ENCODE measurements at places on chromosomes 6 and 20.

DNA sequence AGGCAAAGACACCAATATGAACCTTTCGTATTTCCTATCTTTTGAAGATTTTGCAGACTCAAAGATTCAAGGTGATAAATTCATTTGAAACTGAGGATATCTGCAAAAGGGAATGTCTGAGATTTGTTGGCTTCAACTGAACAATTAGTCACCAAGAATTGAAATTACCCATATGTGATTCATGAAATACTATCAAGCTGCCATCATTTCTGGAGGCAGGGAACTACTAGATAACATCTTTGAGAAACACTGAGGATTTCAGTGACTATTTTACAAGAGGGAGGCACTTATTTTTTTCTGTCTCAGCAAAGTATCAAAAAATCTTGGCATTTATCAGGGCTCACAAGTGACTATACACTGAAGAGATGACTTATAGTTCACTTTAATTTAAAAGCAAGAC is 39.8 kb upstream of the MMS22L start:
- DNase-seq: no peak

DNA sequence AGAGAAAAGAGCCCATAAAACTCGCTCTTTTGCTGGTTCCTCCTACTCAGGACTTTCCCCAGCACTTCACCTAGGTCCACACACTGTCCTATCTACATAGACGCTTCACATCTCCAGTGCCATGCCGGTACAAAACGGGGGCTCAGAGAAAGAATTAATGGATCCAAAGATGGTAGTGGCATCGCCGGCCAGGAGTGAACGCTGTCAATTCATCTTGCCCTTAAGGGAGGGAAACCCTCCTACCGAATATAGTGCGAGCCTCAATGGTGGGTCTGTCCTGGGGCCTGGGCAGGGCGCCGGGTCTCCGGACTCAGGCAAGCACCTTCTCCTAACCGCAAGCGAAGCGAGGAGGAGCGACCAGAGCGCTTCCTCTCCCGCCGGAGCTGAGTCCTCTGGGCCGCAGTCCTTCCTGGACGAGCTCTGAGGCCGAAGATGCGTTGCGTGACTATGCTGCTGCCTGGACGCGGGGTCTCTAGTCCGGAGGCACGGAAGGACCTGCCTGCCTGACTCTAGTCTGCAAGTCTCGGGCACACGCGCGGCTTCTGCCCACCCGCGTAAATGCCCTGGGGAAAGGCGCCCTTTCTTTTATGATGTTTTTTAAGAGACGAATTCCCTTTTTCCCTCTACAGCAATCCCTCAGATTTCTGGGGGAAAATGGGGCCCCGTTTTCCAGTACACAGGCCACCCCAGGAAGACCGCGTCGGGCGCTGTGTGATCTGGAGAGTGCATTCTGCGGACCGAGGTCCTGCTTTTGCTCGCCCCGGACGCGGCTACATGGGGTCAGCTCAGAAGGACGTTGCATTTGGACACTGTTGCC is 100.1 kb upstream of the PRDM1 start:
- DNase-seq: no peak

- DNase-seq: no peak
Observed at GRCh38 chr6:50963952-50964351, 145.3 kb downstream of the TFAP2B start.

GRCh38 chr6:146041282-146041681 is 12.4 kb downstream of the GRM1 start:
- DNase-seq: no peak

DNA sequence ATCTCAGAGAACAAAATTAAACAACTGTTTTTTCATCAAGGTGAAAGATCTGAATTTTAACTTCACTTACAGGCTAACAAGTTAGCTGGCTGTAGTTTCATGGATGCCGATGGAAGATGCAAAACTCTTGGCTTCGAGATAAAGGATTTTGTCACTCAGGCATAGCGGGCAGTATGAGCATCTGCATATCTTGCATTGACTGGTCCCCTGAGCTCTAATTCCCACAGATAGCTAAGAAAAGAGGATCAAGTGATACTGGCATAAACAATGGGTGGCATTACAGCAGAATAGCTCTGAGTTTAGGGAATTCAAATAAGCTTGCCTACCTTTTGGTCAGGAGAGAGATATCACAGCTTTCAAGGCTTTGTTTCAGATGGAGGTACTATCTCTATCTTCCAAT is 1.8 kb upstream of the CLVS2 start:
- DNase-seq: no peak

DNA sequence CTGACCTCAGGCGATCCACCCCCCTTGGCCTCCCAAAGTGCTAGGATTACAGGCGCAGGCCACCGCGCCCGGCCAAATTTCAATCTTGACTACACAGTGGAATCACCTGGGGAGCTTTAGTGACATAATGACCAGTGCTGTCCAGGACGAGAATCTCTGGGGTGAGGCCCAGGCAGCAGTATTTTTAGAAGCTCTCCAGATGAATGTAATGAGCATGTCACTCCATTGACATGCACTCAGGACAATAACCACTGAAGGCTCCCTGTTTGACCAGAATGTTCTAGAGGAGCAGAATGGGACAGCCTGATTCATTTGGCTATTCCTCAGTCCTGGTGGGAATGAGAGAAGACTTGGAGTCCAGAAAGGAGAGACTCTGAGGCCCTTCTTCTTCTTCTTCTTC is 39.2 kb downstream of the SRSF3 start:
- no peak for DNase-seq

DNA sequence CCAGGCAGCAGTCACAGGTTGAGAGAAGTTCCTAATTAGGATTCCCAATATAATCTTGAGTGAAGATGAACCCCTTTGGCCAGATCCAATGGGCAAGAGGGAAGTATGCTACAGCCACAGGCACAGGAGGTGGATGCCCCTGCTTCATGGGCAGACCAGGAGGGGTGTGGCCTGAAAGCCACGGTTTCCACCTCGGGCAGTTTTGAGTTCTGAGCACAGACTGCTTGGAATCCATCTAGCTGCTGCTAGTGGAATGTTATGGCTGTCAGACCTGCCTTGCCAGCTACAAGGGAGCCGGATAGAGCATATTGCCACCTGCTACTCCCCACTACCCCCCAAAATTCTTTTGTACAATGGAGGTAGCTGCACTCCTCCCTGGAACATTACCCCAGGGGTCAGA is 672.9 kb downstream of the HACE1 start:
- DNase-seq: no peak

DNA sequence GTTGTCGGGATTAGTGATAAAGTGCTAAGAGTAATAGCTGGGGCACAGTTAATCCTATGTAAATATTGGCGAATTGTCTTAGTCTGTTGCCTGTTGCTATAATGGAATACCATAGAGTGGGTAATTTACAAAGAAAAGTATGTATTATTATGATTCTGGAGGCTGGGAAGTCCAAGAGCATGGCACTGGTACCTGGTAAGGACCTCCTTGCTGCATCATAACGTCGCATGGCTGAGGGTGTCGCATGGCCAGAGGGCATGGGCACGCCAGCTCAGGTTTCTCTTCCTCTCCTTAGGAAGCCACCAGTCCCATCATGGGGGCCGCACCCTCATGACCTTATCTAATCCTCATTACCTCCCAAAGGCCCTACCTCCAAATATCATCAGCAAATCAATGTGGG is 29.7 kb downstream of the IRF4 start:
- no peak for DNase-seq

GRCh38 chr6:25012657-25013056 is 76.9 kb upstream of the RIPOR2 start:
- DNase-seq: no peak

DNA sequence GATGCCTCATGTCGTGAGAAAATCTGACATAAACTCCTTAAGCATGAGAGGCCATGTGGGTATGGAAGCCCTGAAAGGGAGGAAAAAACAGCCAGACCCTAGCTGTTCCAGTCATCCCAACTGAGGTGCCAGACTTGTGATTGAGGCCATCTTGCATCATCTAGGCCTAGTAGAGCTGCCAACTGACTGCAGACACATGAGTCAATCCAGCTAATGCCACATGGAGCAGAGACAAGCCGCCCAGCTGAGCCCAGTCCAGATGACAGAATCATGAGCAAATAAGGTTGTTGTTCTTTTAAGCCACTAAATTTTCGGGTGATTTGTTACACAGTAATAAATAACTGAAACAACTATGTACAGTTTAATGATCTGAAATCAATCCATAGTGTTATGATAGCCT is 680.9 kb downstream of the MAFB start:
- no peak for DNase-seq

GRCh38 chr6:84582997-84583396 is 181.4 kb downstream of the TBX18 start:
- no peak for DNase-seq

- no peak for DNase-seq
Observed at GRCh38 chr6:43949551-43949991, 177.7 kb downstream of the MRPL14 start.

DNA sequence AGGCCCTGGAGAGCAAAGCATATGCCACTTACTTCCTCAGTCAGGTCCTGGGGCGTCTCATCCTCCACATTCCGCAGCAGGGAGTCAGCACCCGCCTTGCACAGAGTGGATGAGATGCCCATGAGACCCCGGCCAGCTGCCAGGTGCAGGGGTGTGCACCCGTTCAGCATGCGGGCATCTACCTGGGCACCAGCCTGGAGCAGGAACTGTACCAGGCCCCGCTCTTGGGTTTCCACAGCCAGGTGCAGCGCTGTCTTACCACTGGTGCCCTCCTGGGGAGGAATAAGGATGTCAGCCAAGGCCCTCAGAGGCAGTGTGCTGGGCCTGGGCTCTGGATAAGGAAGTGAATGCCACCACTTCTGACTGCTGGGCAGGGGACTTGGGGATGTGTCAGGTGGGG is 2.7 kb upstream of the SLC35B2 start:
- DNase-seq: no peak

- no peak for DNase-seq
Observed at GRCh38 chr6:29679962-29680361, 990 bp downstream of the ZFP57 start.

- no peak for DNase-seq
Observed at GRCh38 chr6:87102151-87102621, 7.3 kb upstream of the CGA start.

- DNase-seq: no peak
Observed at GRCh38 chr6:35441642-35442041, 10.5 kb upstream of the FANCE start.

GRCh38 chr6:106446287-106446885 is 85.9 kb downstream of the CRYBG1 start:
- DNase-seq: no peak

- DNase-seq: no peak
Observed at GRCh38 chr20:37526839-37527637, 638 bp downstream of the BLCAP start.

DNA sequence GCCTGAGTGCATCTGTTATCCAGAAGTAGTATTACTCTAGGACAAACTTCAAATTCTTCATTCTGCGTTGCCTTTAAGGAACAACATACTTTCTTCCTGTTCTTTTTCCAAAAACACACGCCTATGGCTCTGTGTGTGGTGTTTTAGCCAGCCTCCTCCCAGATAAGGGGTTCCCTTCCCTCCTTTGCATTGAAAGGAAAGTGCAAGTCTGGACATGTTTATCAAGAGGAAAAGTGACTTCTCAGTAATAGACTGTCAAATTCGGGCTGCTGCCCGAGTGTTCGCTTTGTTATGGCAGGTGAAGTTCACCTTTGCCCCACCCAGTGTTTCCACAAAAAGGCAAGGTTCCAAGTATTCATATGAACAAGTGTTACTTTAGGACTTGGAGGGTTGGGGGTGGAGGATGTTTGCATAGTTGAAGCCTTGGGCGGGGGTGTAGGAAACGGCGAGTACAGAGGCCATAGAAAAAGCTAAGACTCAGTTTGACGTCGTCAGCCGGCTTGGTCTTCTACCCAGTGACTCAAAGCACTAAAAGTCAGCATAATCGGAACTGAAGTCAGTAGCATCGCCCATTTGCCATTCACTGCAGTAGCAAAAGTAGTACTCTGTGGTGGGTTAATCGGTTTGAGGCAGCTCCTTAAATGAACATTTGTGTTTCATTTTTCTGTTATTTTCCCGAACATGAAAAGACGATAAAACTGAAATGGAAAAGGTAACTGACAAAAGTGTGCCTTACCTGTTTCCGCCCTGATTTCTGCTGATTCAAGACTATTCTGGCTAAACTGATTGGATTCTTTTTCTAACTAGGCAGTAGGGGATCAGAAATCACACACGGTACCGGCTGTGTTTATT is 12.5 kb downstream of the PRDM1 start:
- DNase-seq: peak; percentile 47

DNA sequence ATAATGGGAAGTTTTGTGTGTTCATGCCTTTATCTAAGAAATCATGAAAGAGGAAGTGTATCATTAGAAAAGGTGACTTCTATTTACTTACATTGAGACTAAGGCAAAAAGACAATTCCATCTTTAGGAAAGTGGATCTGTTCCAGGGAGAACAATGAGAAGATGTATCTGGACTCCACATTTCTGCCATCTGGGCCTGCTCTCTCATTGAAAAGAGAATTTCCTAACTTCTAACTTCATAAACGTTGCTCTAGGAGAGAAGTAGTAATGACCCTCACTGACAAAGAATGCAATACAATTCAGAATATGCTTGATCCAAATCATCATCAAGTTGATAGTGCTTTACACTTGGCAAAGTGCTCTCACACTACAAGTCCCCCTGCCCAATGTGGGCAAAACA is 294.2 kb downstream of the OGFRL1 start:
- no peak for DNase-seq

DNA sequence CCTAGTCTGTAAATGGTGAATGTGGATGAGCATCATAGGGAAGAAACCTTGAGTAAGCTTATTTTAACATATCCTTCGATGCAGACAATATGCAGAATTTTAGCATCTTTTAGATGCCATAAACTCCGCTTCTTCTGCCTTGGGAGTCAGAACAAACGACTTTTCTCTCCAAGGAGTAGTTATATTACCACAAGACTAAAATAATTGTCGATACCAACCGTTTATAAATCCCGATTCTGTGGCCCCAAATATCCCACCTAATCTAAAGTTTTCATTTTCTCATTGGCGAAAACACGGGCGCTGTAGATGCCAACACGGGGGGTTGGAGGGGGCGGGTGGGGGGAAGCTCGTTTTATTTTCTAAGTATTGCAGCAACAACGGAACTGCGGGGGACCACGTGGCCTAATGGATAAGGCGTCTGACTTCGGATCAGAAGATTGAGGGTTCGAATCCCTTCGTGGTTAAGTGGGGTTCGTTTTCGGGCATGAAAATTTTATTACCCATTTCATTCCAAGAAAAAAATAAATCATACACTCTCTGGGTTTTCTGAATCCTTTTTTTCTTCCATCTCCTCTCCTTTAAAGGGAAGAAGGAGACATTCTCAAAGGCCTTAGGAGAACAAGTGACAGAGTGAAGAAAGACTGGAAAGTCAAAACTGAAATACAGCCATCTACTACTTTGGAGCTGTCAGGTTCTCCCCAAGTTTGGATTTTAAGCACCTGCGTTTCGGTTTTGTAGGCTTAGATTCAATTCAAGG is 65.5 kb upstream of the BTN3A2 start:
- DNase-seq: no peak

- DNase-seq: no peak
Observed at GRCh38 chr20:57577679-57578475, 17.0 kb downstream of the PCK1 start.

GRCh38 chr6:56996401-56996800 is 41.5 kb downstream of the BEND6 start:
- no peak for DNase-seq
